ENCODE measurements at places on chromosomes 2 and 18.

DNA sequence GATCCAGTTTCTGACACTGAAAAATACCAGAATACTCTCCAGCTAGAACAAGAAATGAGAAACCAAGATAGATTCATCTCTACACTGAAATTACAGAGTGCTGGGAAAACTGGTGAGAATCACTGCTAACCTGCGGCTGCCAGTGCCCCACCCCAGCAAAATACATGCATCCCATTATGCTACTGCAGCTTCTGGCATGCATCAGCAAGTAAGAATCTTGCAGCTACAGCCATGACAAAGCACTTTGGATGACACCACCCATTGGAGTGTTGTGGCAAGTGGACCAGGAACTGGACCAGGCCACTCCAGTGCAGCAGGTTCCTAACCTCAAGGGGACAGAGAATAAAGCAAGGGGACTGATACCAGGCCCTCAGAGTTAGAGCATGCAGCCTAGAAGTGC, 378.8 kb upstream of the ETAA1 start:
- no peak for DNase-seq

GRCh38 chr2:24731040-24731439, 62.2 kb downstream of the PTRHD1 start:
- no peak for DNase-seq

DNA sequence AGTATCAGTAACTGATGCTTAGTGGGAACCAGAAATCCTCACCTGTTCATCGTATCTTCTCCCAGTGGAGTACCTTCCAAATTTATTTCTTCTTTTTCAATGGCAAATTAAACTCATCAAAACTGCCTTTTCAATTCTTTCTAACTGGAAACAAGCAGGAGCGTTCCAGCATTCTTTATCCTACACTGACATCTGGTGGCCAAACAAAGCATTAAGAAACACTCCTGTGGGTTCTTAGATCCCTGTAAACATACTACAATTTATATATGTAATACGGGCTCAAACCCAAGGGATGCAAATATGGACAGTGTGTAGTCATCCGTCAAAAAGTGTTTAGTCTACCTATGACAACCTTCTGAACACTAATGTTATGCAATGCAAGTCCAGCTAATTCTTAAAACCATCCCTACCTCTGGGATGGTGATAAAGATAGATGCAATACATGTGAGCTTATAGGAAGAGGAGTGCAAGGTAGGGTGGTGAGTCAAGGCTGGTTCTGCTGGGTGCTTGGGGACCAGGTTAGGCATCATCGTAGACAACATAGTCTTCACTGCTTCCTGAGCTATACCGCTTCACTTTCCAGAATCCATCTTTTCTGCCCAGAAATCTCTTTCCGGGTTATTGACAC, 375.0 kb downstream of the CTNNA2 start:
- DNase-seq = no peak

DNA sequence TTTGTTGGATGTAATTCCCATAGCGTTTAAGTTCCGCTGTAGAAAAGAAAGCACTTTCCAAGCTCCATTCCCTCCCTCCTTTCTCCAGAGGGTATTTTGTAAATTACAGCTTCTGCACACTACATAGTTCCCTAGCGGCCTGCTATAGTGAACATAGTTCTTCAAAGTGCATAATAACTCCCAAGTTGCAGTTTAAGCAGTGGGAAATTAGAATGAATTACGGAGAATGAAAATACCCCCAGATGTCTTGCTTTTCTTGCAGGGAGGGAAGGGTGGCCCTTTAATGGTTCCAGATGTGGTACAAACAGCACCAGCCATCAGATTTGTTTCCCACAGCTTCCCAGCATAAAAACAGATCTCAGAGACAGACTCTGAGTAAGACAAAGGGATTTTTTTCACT, 893.9 kb downstream of the SUCLG1 start:
- no peak for DNase-seq

DNA sequence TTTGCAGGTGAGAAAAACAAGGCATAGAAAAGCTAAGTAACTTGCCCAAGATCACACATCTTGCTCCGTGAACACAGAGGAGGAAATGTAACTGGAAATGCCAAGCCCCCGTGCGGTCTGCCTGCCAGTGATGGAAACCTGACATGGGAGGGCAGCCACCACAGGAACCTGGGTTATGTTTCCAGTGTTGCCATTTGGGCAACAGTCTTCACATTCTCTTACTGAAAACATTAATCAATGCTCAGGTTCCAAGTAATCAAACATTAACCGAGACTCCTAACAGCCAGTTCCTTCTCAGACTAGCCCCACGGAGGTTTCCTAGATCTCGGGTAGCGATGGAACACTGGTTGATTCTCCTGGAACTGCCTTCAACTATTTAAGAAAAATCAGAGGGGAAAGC, 2.5 kb downstream of the TGFA start:
- DNase-seq = no peak

DNA sequence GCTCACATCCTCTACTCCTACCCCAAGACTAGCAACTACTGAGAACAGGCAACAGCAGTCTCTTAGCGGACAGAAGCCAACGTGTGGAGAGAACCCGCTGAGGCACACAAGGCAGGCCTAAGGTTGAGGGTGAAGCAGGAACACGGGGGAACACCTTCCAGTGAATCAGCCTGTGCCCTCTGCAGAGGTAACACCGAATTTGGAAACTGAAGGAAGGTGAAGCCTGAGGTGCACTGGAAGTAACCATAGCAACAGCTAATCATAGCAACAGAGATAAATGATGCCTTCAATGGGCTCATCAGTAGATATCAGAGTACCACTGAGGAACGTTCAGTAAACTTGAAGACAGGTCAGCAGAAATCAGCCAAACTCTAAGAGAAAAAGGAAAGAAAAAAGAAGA, 43.3 kb downstream of the OSBPL1A start:
- DNase-seq = no peak

GRCh38 chr2:45452866-45453265, 158.2 kb downstream of the SRBD1 start:
- DNase-seq = no peak

GRCh38 chr18:4198956-4199355, 256.2 kb downstream of the DLGAP1 start:
- no peak for DNase-seq

DNA sequence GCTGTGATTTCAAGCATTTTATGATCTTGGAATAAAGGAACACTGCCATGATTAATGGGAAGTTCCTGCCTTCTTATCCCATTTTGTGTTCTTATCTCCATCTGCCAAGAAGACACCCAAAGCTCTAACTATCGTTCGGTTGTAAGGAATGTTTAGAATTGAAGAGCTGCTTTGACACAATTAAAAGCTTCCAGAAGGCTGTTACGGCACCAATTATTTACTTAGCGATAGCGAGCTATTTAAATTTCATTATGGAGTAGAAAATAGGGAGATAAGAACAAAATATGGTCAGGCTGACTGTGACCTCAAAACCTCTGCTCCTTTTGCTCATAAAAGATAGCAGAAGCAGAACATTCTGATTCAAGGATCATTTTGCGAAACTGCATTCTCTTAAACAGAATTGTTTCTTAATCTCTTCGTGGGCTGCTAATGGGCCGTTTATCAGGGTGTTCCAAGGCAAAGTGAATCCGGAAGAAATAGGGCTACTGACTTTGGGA, 101.6 kb downstream of the SLC4A3 start:
- no peak for DNase-seq

- peak; percentile 48 for DNase-seq
Measured at GRCh38 chr18:8478166-8478967, 130.9 kb upstream of the RAB12 start.

DNA sequence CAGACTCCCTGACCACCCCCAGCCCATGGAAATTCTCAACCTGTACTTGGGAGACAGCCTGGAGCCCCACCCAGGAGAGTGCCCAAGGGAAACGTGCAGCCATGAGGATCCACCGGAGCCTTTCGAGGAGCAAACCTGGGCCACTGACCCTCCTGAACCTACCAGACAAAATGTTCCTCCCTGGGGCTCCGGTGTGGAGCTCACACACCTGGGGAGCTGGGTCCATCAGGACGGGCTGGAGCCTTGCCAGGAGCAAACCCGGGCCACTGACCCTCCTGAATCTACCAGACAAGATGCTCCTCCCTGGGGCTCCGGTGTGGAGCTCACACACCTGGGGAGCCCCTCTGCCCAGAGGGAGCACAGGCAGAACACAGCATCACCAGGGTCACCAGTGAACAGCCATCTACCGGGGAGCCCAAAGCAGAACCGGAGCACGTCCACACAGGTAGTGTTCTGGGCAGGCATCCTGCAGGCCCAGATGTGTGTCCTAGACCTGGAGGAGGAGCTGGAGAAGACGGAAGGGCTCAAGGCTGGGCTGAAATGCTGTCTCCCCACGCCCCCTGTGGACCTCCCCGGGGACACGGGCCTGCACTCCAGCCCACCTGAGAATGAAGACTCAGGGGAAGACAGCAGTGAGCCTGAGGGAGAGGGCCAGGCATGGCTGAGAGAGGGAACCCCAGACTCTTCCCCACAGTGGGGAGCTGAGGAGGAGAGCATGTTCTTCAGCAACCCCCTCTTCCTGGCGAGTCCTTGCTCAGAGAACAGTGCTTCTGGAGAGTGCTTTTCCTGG, 8.9 kb downstream of the PSD4 start:
- no peak for DNase-seq

All from activated T-cell treated with anti-CD3 and anti-CD28 coated beads for 48 hours (primary cell).